ENCODE measurements at places on chromosomes 13 and 19.

DNA sequence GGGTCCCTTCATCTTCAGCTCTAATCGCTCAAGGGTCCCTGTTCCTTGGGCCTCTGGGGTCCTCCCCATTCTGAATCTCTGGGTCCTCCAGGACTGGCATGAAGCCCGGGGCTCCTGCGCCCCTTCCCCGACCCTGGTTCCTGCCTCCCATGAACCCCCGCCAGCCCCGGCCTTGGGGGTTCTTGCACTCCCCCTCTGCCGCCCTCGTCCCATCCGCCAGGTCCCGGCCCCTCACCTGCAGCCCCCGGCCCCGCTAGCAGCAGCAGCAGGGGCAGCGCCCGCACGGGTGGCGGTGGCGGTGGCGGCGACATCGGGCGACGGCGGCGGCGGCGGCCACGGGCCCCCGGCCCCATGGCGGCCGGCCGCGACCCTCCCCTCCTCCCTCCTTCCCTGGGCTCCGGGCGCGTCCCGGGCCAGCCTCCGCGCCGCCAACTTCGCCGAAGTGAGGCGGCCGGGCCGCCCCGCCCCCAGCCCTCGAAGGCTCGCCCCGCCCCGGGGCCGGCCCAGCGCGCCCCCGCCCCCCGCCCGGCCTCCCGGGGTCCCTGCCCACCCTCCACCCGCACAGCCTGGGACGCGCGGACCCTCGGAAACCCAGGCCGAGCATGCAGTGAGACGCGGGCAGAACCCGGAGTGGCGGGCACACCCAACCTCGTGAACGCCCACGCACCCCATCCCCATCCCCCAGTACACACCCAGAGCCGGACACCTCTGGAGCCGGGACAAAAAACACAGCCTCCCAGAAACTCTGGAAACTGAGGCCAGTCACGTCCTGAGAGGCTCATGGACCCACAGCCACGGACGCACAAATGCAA, at the start of gene NOTCH3:
NOTCH3 (minus strand) TSS at position 443 of the 812 bp plus-strand sequence; CDS start at position 353, 90 bp downstream.
- no peak for DNase-seq

GRCh38 chr19:45136507-45137178, 24.1 kb downstream of the NKPD1 start:
- no peak for DNase-seq

- DNase-seq: no peak
These were observed 2.6 kb downstream of the GRIK5 start for GRCh38 chr19:42067315-42067888.

- DNase-seq: peak; percentile 87
These were observed 20.0 kb downstream of the TICAM1 start for GRCh38 chr19:4811328-4812131.

GRCh38 chr13:113759525-113760137, 605 bp downstream of the TMEM255B start:
- no peak for DNase-seq

DNA sequence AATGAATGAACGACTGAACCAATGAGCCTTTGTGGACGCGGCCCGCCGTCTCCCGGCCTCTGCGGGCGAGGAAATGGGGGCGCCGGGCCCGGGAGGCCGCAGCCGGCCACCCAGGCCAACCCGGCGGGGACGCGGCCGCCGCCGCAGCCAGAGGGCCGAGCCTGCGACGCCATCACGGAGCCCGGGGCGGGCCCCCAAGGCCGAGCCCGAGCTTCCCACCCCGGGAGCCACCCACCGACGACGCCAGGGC, 216 bp downstream of the SUGP2 start:
- no peak for DNase-seq

GRCh38 chr19:7873304-7874075, 700 bp downstream of the PRR36 start:
- no peak for DNase-seq

Measured in NAMALWA (cell line).